Fibroblast of skin of right biceps (primary cell): ENCODE measurements at places on chromosomes 5 and 9.

GRCh38 chr9:105127863-105128220 is 116.6 kb upstream of the SLC44A1 start:
- DNase-seq: peak; percentile 36

GRCh38 chr9:135905380-135906258 is 1.7 kb downstream of the CAMSAP1 start:
- no peak for DNase-seq

GRCh38 chr5:41371738-41372137 is 138.7 kb downstream of the PLCXD3 start:
- DNase-seq: peak; percentile 73

- peak; percentile 22 for DNase-seq
Measured at GRCh38 chr5:64634997-64635686, 55.2 kb upstream of the SHISAL2B start.

DNA sequence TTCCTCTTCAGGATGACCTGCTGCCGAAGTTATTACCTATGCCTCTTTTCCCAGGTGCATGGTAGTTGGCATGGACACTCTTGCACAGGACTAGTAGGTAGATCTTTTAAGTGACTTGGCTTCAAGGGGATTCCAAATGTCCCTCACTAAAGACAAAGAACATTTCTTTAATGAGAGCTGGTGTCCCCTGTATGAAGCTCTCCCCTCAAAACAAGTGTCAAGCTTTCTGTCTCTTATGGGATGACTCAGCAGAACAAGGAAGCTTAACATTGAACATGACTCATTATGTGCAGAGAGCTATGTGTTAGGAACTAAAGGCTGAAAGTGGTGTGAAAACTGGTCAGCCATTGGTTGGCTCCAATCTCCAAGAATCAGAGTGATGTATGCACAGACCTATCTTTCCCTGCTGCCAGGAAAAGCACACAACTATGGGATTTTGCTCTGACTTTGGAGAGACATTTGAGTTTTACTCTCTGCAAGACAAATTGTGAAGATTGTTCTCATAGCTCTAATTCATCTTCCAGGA is 120.5 kb downstream of the PRDM6 start:
- peak; percentile 97 for DNase-seq

DNA sequence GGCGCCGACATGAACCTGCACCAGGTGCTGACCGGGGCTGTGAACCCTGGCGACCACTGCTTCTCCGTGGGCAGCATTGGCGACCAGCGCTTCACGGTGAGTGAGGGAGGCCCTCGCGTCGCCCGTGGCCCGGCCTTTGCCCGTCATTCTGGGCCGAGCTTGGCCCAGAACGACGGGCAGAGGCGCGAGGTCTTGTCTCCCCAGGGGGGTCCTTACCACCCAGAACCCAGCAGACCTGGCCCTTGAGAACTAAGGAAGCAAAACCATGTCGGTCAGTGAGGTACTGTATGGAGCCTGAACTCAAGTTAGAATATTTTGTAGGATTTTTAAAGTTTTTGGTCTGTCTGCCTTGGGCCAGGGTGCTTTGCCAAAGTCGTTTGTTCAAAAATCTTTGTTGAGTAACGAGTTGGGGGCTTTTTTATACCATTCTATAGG is 691 bp downstream of the DMXL1 start:
- peak; percentile 7 for DNase-seq

GRCh38 chr5:77223653-77224052 is 13.2 kb downstream of the PDE8B start:
- DNase-seq: no peak

GRCh38 chr5:73494721-73495120 is 3.5 kb upstream of the BTF3 start:
- no peak for DNase-seq

- peak; percentile 49 for DNase-seq
Measured at GRCh38 chr5:110625376-110625999, 101.0 kb downstream of the TMEM232 start.

DNA sequence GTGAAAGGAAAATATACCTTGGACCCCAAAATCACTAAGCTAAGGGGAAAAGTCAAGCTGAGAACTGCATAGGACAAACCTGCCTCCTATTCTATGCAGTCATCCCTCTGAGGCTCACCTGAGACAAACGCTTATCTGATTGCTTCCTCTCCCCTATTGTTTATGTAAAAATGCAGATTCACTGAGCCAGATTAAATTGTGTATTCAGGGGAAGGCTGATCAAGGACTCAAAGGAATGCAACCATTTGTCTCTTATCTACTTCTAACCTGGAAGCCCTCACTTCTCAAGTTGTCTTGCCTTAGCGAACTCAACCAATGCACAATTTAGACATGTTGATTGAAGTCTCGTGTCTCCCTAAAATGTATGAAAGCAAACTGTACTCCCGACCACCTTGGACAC is 13.3 kb downstream of the SPARC start:
- DNase-seq: no peak

- no peak for DNase-seq
Measured at GRCh38 chr9:27653246-27653645, 80.0 kb upstream of the C9orf72 start.

- DNase-seq: no peak
Measured at GRCh38 chr9:13165236-13165945, 114.1 kb downstream of the MPDZ start.

- DNase-seq: no peak
Measured at GRCh38 chr9:132780230-132781007, 97.7 kb downstream of the AK8 start.

DNA sequence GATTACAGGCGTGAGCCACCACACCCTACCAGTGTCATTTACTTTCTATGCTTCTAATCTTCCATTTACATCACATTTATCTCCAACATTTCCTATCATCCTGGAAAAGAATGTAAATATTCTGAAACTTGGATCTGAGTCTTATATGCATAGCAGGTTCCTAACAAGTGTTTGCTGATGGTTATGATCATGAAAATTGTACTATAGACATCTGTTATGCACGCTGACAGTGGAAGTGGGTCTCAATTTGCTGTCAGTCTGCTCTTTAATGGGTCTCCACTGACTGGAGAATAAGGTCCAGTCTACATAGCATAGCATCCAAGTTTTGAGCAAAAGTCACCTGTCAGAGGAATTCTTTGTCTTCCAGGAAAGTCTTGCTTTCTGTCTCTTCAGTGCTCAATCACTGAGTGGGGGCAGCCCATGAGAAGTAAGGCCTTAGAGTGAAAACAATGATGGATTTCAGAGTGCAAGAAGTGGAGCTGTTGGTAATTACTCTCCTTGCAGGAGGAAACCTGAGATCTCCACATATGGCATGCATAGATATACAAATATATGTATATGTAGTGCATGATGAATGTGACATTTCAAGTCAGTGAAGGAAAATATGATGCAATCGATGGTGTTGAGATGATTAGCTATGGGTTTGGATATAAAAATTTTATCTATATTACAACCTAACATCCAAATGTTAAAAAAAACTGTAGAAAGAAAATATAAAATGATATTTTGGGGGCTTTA is 29.2 kb upstream of the MSANTD3 start:
- DNase-seq: no peak

- DNase-seq: peak; percentile 62
Measured at GRCh38 chr5:178163772-178164735, 10.4 kb upstream of the NHP2 start.

GRCh38 chr9:30039712-30040111 is 2344.7 kb upstream of the ACO1 start:
- no peak for DNase-seq

GRCh38 chr9:123365881-123366528 is 10.0 kb downstream of the CRB2 start:
- no peak for DNase-seq

DNA sequence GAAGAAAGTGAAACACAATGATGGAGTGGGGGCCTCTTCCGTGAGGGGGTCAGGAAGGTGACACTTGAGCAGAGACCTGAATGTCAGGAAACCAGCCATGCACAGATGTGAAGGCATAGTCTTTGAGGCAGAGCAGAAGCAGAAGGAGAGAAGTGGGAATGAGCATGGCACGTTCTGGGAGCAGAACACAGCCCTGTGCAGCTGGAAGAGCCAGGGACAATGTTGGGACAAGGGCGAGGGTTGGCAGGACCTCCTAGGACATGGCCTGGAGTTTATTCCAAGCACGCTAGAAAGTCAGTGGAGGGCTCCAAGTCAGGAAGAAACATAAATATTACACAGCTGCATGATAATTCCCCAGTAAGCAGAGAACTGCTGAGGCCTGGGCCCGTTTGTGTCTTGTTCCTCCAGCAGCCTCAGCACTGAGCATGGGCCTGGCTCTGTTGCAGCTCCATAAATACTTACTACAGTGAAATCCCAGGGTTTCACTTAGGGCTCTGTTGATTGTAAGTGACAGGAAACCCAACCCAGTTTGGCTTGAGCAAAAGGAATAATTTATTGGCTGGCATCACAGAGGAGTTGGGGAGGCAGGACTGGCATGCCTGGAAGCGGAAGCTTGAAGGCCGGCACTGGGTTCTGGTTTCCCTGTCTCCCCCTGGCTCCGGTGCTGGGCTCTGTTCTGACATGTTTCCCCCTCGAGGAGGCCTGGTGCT is 66.2 kb downstream of the MVB12B start:
- DNase-seq: no peak

GRCh38 chr5:161544350-161544765 is 2.2 kb downstream of the GABRB2 start:
- DNase-seq: peak; percentile 33

DNA sequence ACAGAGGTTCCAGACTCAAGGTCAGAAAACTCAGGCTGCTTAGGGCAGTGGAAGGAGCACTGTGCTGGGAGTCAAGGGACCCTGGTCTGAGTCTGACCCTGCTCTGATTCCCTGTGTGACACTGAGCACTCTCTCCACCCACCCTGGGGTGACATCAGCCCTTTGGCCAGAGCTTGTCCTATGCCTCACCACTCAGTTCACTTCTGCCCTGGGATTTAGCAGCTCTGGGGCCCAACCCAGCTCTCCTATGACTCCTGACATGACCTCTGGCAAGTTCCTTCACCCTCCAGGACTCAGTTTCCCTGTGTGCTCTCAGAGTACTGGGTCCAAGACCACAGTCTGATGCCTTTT is 63.9 kb downstream of the FAM114A2 start:
- no peak for DNase-seq

DNA sequence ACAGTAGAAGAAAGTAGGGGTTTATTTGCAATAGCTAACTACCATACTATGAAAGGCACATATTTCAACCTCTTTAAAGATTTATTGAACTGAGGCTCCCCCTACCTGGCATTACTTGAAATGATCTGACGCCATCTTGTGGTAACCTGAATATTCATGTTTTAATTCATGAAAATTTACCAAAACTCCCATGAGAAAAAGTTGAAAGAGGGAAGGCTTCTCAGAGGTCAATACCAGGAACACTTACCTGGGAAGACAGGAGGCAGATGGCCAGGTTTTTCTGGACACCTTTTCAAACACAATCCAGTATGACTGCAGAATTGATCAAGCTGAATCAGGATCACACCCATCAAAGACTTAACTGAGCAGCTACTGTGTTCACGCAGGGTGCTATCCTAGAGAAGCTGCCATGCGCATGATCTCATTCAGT is 9.4 kb downstream of the PRELID2 start:
- DNase-seq: peak; percentile 60

- no peak for DNase-seq
Measured at GRCh38 chr5:7852988-7853387, 2.1 kb upstream of the CFAP90 start.

- DNase-seq: no peak
Measured at GRCh38 chr5:35212122-35212982, 17.9 kb downstream of the PRLR start.

DNA sequence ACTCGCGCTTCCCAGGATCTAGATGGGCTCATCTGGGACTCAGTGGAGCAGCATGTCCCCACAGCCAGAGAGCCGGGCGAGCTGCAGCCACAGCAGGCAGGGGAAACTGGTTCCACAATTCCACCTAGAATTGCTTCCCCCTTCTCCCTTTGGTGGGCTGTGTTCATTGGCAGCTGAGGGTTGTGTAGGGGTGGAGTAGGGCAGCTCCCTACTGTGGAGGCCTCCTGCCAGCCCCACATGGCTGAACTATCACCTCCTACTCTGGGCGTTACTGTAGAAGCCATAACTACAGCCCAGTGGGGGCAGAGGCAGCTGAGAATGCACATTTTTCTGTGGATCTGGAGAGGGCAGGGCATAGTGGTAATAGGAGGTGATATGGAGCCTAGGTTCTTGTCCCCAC is 44.8 kb downstream of the PPARGC1B start:
- DNase-seq: no peak

DNA sequence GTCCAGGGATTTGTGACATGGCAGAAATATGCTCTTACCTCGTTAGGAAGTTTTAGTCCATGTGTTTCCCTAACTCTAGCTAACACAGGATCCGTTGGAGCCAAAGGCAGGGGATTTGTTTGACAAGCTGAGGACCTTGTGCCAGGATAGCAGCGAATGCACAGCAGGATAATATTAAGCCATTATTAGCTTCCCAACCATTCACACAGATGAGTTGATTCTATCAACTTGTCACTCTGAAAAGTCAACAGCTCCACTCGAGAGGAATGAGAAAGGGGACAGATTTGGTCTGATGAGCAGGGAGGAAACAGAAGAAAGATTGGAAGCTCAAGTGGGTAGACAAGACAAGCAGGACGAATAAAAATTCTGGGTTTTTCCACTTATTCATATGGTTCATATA is 106.2 kb downstream of the FSTL4 start:
- no peak for DNase-seq
